ENCODE measurements at places on chromosomes 1 and 21.

DNA sequence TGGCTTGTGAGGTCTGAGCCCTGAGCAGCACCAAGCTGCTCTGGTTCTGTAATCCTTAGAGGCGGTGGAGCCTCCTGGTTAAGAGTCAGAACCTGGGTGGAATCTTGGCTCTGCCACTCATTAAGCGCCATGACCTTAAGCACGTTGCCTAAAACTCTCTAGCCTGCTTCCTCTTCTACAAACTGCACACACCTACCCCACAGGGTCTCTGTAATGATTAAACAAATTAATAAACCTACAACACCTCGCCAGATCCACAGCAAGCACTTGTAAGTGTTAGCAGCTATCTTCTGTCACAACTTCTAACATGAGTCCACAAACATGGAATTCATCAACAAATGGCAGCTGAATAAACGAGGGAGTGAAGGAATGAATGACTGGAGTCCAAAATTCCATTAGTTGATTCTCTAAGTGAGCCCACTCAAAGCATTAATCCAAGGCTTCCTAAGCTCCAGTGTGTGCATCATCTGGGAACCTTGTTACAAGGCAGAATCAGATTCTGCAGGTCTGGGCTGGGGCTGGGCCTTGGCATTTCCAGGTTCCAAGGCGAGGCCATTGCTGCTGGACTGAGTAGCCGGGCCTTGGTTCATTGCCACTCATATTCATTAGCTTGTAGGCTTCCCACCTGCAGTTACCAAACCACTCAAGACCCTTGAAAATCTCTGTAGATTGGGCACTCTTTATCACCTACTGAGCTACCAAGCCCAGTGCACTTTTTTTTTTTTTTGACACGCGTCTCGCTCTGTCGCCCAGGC lies 168.6 kb downstream of the HIVEP3 start:
- DNase-seq, result no peak

GRCh38 chr1:34684266-34684665 lies 70.6 kb upstream of the GJB5 start:
- no peak for DNase-seq

- DNase-seq, result no peak
Observed at GRCh38 chr1:11955221-11955620, 20.7 kb downstream of the PLOD1 start.

DNA sequence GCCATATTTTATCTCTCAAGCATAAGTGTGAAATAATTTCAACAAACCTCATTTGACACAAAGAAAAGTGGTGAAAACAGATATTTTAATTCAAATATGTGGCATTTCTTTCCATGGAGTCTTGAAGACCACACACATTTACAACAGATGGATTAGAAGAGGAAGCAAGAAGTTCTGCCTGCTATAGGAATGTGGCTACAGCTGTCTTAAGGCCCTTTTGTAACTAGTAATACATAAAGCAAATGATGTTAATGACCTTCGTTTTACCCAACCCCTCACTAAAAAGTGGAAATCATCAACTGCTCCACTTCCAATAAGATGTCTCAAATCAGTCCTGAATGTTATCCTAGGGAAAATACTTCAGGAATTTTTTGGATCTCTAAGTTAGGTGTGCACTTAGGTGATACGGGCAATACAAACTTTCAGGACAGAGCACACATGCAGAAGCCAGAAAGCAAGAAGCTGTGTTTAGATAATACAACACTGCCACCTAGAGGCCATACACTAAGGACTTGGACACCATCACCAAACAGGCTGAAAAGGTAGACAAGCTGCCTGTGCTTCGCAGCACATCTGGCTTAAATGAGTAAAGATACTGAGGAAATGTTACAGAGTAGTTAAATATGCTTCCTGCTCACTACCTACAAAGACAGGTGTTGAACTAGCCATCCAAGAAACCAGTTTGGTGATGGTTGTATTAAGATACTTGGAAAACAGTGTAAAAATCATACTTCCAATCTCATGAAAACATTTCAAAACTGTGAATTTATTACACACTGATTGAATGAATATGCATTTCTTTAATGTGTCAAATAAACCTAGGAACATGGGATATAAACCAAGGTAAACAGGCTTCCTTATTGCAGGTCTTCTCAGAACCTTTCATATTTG lies 24.4 kb downstream of the RRAGC start:
- DNase-seq, result peak; percentile 60

DNA sequence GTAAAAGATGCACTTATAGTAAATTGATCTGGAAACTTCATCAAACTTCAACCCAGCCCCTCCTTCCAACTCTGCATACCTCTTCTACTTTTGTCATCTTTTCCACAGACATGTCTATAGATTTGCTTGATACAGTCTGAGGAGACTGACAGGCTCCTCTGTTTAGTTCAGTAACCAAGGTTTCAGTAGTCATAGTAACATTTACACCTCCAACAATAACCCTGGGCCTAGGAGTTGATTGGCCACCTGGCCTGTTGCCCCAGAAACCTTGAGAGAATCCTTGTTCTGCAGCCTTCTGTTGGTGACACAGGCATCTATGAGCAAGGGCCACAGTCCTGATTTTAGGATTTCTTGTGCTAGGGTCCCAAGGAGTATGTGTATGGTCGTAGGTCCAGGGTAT lies at the start of gene CFAP141:
Gene CFAP141, minus strand, starts transcription at position 138 of the 400 bp plus-strand sequence. Its CDS starts 26 bp downstream, at position 112.
- DNase-seq, result peak; percentile 34

DNA sequence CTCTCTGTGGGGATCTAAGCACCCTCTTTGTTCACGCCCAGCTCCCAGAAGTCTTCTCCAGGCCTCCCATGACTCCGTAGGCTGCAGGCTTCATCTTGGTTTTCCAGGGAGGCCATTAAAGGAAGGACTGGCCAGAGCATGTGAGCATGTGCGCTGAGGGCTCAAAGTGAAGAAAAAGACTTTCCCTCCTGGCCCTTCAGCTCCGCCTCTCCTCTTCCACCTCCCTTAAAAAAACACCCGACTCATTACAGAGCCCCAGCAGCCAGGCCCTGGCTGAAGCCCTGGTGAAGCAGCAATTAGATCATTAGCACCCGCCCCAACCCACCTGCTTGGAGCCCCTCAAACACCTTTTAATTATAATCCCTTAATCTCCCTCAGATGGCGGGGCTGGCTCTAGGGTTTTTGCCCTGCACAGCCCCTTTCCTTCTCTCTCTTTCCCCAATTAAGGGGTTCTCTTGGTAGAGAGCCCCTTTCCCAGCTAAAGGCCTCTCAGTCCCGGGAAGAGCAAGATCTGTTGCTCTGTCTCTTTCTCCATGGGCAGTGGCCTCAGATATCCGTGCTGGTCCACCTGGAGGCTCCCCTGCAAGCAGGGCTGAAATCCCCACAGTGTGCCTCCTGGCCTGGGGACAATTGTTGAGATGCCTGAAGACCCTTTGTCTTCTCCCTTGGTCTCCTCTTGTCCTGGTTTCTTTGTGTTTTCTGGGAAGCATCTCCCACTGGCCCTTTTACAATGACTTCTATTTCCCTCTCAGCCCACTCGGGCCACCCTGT lies 30.5 kb downstream of the RHBG start:
- DNase-seq, result no peak

- peak; percentile 82 for DNase-seq
Observed at GRCh38 chr1:205977402-205978014, 25.7 kb downstream of the RAB7B start.

DNA sequence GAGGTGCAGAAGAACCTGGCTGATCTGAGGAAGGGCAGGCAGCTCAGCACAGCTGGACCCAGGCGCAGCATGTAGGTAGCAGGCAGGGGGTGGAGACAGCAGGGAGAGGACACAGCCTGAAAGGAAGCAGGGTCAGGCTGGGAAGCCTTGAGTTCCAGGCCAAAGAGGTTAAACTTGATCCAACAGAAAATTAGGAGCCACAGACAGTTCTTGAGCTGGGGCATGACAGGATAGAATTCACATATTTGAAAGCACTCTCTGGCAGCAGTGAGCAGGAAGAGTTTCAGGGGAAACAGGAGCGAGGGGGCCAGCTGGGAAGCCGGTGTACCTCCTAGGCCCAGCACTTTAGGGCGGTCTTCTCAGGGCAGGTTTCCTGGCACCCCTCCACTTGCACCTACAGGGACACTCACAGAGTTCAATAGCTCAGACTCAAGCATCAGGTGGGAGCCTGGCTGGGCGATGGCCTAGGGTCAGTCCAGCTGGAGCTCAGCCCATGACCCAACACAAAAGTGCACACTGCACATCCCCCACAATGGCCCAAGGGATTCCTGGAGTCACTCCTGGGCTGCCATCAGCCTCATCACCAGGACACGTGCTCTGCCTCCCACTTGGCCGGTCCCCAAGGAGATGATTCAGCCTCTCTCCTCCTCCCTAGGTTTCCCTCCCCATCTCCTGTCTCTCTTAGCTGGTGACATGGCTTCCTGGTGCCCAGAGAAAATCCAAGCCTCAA lies 22.7 kb downstream of the MATN1 start:
- no peak for DNase-seq

Measured in stimulated activated CD4-positive, alpha-beta T cell treated with anti-CD3 and anti-CD28 coated beads, Interleukin-4, amount 100 ng/mL, for 24 hours (primary cell).